OCI-LY7 (cell line): ENCODE measurements at places on chromosomes 5 and 9. TPM values are rescaled to one million over a fixed set of nuclear protein-coding genes. Genes with fewer than 3 reads are reported as not detected.

The PRLR gene
- total RNA-seq: not detected in 2 replicates

The FOXI1 gene
- not detected in 2 replicates for total RNA-seq

GRCh38 chr5:62413711-62414110, 1.1 kb downstream of the IPO11 start:
- DNase-seq: no peak

- no peak for DNase-seq
Measured at GRCh38 chr9:133396952-133397351, 20.8 kb downstream of the STKLD1 start.

GRCh38 chr5:68070591-68071281, 144.8 kb upstream of the PIK3R1 start:
- DNase-seq: no peak

GRCh38 chr9:95028853-95029219, 288.7 kb downstream of the FANCC start:
- no peak for DNase-seq
